Karpas-422 (cell line): ENCODE measurements at places on chromosomes 2 and 18.

GRCh38 chr18:58578835-58579560 lies 49.9 kb downstream of the ALPK2 start:
- DNase-seq: no peak

DNA sequence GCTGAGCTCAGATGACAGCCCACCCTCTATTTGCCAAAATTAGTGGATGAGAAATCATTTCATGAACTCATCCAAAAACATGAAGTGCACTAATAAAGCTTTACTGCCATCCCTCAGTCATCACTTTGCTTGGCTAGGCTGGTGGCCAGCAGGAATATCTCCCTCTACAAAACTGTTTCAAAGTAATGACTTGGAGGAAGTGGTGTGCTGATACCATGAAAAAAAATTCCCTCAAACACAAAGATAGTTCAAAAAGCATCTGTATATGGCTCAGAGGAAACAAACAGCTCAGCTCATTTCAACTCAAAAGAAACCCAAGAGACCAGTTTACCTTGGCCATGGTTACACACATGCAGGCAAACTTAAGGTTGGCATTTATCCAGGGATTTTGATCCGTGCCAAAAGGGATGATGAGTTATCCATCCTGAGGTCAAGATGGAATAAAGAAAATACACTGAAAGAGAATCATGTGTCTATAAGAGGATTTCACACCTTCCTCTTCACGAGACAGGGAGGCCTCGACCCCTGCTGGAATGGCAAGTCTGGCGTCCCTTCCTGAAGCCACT lies 18.4 kb upstream of the WIPF1 start:
- no peak for DNase-seq

GRCh38 chr2:163751696-163752095 lies 15.9 kb upstream of the FIGN start:
- no peak for DNase-seq

- DNase-seq: no peak
These were observed 16.4 kb upstream of the CYP1B1 start for GRCh38 chr2:38092196-38092902.

- DNase-seq: no peak
These were observed 5.5 kb downstream of the COLEC12 start for GRCh38 chr18:495017-495416.

DNA sequence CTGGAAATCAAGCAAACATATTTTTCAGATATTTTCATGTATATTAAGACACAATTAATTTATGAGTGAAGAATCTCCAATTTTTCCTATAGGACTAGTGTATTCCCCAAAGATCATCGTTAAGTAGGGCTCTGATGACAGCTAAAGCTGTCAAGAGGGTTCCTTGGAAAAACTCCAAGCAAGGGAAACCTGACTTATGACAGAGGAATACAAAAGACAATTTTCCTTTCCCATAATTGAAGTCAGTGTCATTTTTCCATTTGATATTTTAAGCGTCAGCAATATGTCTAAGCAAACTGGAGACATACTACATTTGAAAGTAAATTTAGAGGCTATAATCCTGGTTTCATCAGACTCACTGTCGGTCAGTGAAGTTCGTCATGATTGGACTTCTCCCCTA lies 36.1 kb downstream of the RIT2 start:
- no peak for DNase-seq

GRCh38 chr2:117170897-117171296 lies 643.6 kb upstream of the DDX18 start:
- no peak for DNase-seq

DNA sequence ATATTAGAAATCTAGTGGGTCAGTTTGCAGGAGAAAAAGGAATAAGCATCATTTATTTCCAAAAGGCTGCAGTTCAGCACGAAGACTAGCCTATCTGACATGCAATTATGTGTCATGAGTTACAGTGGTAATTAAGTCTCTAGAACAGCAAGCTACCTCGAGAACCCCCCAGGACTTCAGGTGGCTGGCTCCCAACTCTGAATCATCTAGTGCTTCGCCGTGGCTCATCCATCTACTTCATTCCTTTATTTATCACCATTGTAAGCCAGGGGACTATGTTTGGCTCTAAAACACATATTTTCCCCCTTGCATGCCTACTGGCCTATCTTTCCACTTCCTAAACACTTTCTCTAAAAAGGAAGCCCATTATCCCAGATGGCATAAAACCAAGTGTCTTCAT lies 121.6 kb downstream of the TXNL1 start:
- DNase-seq: no peak

- DNase-seq: no peak
These were observed 18.9 kb downstream of the SLC8A1 start for GRCh38 chr2:40432921-40433483.

- DNase-seq: no peak
These were observed 107.4 kb downstream of the FTCDNL1 start for GRCh38 chr2:199743415-199744120.

DNA sequence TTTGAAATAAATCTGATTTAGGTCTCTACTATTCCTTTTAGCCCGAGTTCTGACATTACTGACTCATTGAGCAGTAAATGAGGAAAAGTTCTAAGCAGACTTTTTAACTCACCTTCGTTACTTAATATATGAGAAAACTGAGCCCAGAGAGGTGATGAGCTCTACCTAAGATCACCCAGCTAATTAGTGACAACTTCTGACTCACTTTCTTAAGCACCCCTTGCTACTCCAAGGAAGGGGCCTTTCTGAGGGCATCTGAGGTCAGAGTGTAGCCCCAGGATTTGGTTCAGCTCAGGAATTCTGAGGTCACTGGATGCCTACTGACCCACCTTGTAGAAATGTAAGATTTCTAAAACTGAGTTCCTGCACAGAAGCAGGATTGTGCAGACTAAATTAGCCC lies 102.2 kb upstream of the FZD5 start:
- DNase-seq: no peak

DNA sequence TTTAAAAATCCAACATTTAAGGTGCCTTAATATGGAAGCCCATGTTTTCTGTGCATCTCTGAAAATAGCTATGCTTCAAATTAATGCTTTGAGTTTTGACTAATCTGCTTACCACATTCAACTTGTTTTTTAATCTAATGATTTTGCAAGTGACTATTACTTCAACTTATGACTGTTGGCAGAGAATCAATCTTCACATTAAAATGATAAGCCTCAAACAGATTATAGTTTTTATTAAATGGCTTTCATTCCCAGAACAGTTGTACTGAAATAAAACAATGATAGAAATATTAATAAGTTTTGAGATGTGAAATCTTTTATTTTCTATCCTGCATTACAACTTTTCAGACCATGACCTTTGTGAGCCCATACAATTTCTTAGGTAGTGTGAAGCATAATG lies 347.5 kb downstream of the ZNF804A start:
- no peak for DNase-seq

DNA sequence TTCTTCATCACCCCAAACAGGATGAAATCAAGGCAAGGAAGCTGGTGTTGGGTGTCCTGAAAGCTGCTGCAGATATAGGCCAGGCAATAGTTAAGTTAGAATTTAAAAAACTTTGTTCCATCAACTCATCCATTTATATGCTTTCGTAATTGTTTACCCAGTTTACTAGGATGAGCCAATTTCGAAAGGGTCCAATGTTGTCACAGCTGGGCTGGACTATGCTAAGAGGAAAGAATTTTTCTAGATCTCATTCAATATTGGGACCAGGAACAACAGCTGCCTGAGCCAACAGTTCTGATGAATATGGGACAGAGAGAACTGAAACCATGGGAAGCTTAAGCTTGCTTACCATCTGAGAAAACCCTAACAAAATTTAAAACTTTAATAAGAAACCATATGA lies 21.6 kb upstream of the SP3 start:
- no peak for DNase-seq

- DNase-seq: no peak
These were observed 102.2 kb upstream of the CCDC150 start for GRCh38 chr2:196537311-196537710.

- no peak for DNase-seq
These were observed 24.9 kb downstream of the CCBE1 start for GRCh38 chr18:59672235-59672711.

GRCh38 chr2:43217228-43218154 lies 8.9 kb downstream of the ZFP36L2 start:
- DNase-seq: no peak

GRCh38 chr2:152189622-152190495 lies 14.3 kb upstream of the STAM2 start:
- peak; percentile 77 for DNase-seq

DNA sequence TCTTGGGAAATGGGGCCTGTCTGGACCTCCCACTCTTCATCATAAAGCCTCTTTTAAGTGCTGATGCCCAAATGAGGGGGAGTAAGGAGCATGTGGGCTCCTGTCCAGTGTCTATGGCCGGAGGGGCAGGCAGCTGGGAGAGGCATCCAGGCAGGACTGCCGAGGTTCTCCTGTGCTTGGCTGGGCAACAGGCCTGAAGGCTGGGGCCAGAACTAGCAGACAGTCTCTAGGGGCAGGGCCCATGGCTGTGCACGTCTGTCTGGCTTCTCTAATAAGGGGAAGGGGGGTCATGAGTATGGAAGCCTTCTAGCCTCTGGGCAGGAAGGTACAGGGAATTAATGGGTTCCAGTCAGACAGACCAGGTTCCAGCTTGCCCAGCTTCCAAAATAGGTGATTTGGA lies 128.6 kb downstream of the SMAD2 start:
- no peak for DNase-seq

DNA sequence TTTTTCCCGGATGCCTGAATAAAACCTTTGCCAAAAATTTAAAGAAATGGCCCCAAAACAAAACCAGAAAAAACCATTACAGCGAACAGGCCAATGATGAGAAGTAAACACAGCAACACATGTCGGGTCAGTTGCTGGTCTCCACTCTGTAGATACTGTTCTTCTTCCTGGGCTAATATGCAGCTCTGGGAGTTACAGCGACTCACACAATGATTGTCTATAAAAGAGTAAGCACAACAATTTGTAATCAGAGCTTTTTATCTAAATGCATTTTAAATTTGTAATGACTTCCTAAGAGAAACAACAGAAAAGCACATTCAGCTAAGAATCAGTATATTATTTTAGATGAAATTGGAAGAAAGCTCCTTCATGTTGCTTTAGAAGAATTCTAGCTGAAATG lies 40.3 kb downstream of the GPR155 start:
- no peak for DNase-seq

GRCh38 chr2:127389778-127390435 lies 2.1 kb upstream of the MAP3K2 start:
- peak; percentile 70 for DNase-seq

- DNase-seq: no peak
These were observed 116.5 kb upstream of the REG3G start for GRCh38 chr2:78908973-78909372.

GRCh38 chr2:16330012-16330411 lies 335.6 kb downstream of the CYRIA start:
- no peak for DNase-seq

- no peak for DNase-seq
These were observed 117.3 kb upstream of the MAPRE2 start for GRCh38 chr18:34923911-34924310.

DNA sequence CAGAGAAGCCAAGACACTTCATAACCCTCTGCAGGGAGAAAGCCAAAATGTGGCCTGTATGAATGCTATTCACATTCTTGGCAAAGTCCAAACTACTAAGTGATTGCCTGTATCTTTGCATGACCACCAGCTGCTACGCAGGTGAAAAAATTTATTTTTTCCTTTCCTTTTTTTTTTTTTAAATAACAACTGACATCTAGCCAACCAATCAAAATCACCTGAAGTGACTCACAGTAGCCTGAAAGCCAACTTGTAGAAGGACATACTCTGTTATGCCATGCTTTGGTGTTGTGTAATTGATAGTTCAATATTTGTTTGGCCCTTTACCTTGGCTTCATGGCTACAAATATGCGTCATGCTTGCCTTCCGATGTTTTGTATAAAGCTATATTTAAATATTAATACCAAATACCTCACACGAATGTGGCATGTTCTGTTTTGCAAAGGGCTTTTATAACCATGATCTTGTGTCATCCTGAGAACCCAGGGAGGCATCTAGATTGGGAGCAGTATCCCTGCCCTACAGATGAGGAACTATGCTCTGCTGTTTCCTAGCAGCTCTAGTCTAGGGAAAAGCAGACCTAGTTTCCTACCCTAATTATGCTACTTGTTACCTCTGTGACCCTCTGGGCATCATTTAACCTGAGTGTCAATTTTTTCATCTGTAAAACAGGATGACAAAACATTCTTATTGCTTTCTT lies 102.1 kb downstream of the MYOM1 start:
- no peak for DNase-seq

DNA sequence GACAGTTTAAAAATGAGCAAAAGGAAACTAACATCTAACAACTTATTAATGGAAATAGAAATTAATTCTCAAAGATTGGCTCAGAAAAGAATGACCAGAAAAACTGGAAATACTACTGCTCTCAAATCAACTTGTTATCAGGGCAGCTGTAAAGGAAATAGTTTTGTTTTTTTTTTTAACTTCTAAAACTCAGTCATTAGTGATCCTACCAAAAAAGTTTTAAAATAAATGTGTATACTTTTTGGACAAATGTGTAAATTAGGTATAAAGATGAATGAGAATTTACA lies 52.1 kb upstream of the PEX13 start:
- DNase-seq: no peak

DNA sequence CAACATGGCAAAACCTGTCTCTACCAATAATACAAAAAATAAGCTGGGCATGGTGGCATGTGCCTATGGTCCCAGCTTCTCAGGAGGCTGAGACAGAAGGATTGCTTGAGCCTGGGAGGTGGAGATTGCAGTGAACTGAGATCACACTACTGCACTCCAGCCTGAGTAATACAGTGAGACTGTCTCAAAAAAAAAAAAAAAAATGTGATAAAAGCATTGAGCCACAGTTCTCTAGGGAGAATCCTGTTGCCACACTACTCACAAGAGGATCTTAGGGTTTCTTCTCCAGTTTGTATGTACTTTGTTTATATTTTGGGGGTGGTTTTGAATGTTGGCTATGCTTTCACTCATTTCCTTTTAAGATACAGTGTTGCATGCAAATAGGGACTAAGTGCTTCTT lies 62.0 kb downstream of the TMEM185B start:
- DNase-seq: no peak

DNA sequence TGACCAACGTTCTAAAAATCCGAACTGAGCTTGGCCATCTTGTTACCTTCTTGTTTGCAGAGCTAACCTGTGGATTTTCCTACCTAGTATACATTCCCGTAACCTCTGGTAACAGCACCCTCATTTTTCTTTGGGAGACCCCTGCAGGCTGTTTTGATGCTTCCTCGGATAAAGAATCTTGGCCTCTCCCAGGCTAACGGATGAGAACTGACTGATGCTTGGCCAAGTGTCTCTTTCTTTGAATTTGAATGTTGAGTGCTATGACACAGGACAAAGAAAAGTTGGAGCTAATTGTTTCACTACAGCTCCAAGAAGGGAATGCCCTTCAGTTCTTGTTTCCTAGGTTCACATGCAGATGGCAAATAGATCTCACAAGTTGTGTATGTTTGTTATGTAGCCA lies 19.3 kb upstream of the CAVIN2 start:
- DNase-seq: no peak

- DNase-seq: peak; percentile 41
These were observed 55.2 kb downstream of the MBP start for GRCh38 chr18:77077401-77077800.
